ENCODE measurements at places on chromosomes 16 and 17.

- no peak for DNase-seq
Measured at GRCh38 chr17:81978524-81979298, 1.3 kb downstream of the ASPSCR1 start.

- peak; percentile 76 for DNase-seq
Measured at GRCh38 chr16:67542464-67542863, 13.8 kb downstream of the RIPOR1 start.

DNA sequence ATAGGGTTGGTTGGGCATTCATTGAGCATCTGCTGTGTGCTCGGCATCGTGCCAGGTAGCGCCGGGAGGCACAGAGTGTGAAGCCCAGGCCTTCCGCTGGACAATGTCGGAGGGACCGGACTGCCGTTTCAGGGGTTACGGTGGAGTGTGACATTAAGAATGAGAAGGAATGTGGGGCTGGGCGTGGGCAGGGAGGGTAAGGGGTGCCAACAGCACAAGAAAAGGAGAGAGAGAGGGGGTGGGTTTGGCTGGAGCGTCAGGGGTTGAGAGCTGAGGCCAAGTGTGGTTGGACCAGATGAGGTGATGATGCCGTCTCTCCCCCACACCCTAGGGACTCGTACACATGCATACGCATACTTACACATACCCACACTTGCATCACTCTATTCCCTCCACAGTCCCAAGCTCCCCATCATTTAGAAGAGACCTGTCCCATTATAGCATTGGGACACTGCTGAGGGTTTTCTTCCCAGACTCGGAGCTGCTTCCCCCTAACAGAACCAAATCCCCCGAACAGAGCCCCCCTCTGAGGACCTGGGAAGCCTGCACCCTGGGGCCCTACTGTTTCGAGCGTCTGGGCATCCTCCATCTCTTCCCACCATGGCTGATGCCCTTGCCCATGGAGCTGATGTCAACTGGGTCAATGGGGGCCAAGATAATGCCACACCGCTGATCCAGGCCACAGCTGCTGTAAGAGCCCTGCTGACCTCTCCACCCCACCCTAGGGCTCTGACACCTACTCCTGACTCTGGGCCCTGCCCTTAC lies 3.3 kb upstream of the KCTD11 start:
- DNase-seq, result no peak

- DNase-seq, result peak; percentile 97
Measured at GRCh38 chr17:81885869-81886548, 5.4 kb downstream of the ALYREF start.
